B cell (primary cell): ENCODE measurements at places on chromosomes 12 and 14.

- no peaks in the 10 kb centered on the region for H3K4me1 ChIP-seq
- no peak for DNase-seq
- no peak overlapping the region for H3K4me3 ChIP-seq
- no peaks in the 10 kb centered on the region for H3K27me3 ChIP-seq
These were observed 86.6 kb downstream of the BORCS5 start for GRCh38 chr12:12443431-12443878.

GRCh38 chr14:106228541-106229158 is 702.3 kb downstream of the TMEM121 start:
- no peak for DNase-seq
- no peaks in the 10 kb centered on the region for H3K36me3 ChIP-seq
- H3K4me1 ChIP-seq, result no peaks in the 10 kb centered on the region
- no peaks in the 10 kb centered on the region for H3K27me3 ChIP-seq
- H3K4me3 ChIP-seq, result no peak overlapping the region

- H3K4me1 ChIP-seq, result no peaks in the 10 kb centered on the region
- no peak for DNase-seq
- H3K27ac ChIP-seq, result no peak overlapping the region
- H3K36me3 ChIP-seq, result no peaks in the 10 kb centered on the region
These were observed 132.0 kb downstream of the KICS2 start for GRCh38 chr12:64090047-64090446.

GRCh38 chr14:65805113-65805473 is 392.6 kb downstream of the FUT8 start:
- no peaks in the 10 kb centered on the region for H3K36me3 ChIP-seq
- no peak for DNase-seq
- H3K27ac ChIP-seq, result no peak overlapping the region
- H3K27me3 ChIP-seq, result no peaks in the 10 kb centered on the region
- no peaks in the 10 kb centered on the region for H3K4me1 ChIP-seq
